ENCODE measurements at places on chromosomes 5 and 9. TPM values are rescaled to one million over a fixed set of nuclear protein-coding genes. Genes with fewer than 3 reads are reported as not detected.

DNA sequence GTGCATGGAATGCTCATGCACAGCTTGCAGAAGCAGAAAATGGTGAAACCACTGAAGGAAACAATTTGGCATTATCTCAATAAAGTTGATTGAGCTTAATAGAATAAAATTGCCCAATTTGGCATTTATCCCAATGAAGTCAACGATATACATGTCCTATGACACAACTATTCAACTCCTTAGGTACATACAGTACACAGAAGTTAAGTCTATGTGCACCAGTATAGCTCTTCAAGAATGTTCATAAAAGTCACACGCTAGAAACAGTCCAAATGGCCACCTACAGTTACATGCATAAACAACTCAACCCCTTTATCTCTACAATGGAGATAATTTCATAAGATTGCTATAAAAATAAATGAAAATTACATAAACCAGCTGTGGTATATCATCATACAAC is 184.5 kb downstream of the DENND1A start:
- DNase-seq = no peak

CLIC3 gene
- total RNA-seq = 6.2 TPM

DNA sequence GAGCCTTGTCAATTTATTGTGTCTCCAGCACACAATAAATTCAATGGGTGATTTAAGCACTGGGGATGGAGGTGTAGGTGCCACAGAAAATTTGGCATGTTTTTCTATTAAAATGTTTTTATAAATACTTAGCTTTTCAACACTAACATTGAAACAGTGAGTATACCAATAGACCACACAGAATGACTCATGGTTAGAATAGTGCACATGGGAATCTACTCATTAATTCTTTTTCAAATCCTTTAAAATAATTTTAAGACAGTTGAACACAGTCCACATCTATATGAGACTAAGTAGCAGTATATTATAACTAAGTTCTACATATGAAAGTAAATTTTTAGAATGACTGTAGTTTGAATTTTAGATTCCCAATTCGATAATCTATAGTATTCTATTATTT is 67.1 kb downstream of the LNPEP start:
- DNase-seq = no peak

GRCh38 chr9:110626101-110626829 is 42.3 kb upstream of the MUSK start:
- no peak for DNase-seq

Data from Panc1 (cell line).